ENCODE measurements at places on chromosomes 13 and 19.

DNA sequence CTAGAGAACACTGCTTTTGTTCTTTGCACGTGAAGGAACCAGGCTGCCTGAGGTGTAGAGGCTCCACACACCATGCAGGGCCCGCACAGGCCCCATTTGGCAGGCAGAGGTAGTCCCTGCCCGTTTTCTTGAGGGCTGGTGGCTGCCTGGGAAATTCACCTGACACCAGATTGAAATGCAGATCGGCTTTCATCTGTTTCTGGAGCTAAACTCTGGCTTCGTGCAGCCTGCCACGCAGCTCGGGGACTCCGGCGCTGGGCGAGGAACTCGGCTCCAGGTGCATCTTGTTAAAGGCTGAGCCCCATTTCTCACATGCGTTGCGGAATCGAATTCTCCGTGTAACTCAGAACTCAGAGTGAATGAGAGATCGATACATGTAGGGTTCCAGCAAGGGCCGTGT is 37.7 kb downstream of the ATP11A start:
- DNase-seq: no peak

GRCh38 chr13:65857942-65858565 is 1372.1 kb downstream of the PCDH9 start:
- DNase-seq: no peak

GRCh38 chr13:34765446-34766180 is 176.5 kb upstream of the NBEA start:
- DNase-seq: no peak

DNA sequence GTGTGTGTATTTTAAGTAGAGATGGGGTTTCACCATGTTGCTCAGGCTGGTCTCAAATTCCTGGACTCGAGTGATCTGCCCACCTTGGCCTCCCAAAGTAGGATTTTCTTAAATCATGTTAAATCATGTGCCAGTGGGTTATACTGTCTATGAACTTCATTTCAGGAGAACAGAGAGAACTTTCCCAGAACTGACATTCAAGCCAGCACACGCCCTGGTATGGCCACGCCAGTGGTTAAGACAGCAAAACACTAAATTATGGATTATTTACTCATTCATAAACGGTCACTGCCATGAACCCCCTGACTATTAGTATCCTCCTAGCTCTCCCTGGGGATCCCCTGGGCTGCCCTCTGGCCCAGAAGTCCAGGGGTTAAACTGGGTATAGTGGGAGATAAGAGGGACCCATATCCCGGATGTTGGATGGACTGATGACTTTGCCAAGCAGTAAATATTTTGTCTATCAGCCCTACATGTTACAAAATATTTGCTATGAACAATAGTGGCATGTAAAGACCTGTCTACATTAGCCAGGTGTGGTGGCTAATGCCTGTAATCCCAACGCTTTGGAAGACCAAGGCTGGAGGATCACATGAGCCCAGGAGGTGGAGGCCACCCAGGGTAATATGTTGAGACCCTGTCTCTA is 16.1 kb upstream of the STRN4 start:
- no peak for DNase-seq

- no peak for DNase-seq
These were observed 208.3 kb upstream of the PCDH9 start for GRCh38 chr13:67438465-67438864.

- DNase-seq: no peak
These were observed 109.7 kb downstream of the LRCH1 start for GRCh38 chr13:46662690-46663089.

GRCh38 chr19:38734426-38735256 is 9.6 kb downstream of the CAPN12 start:
- peak; percentile 52 for DNase-seq

DNA sequence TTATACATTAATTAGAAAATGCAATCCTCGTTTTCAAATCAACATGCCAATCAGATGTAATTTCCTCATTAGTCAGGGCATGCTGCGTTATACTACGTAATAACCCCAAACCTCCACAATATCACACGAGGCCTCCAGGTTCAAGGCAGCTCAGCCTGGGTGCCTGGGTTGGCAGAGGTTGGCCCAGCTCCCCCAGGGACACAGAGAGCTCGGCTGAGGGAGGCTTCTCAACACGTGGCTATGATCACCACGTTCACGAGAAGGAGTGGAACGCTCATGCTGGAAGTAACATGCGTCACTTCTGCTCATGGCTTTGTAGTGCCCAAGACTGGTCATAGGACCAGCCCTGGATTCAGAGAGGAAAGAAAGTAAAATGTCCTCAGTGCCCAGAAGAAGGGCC is 144.9 kb upstream of the SOX1 start:
- DNase-seq: no peak

DNA sequence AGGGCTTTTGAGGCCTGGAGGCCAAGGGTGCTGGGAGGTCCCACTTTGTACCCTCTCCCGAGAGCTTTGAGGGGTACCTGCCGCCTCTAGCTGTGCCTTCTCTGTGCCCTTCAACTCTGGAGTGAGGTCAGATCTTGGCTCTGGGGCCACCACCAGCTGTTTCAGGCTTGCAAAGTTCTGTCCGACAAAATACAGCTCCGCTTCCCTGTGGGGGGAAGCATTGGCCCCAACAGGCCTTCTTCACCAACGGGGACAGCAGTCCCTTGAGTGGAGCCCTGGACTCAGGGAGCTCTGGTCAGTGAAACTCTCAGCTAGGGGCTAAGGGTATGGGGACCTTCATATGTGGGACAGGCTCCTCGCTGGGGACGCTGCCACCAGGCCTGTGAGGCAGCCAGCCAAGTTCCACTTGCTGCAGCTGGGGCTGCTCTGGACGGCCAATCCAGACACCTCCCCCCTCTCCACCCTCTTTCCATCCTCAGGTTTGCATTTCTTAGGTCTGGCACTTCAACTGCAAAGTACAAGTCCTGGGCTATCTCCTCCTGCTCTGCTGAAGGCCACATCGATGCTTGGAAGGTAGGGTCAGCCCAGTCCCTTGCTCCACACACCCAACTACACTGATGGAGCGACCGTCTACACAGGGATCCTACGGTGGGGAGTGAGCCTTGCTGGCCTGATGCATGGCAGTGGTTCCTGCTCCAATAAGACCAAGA is 46.8 kb downstream of the C13orf46 start:
- DNase-seq: peak; percentile 10

DNA sequence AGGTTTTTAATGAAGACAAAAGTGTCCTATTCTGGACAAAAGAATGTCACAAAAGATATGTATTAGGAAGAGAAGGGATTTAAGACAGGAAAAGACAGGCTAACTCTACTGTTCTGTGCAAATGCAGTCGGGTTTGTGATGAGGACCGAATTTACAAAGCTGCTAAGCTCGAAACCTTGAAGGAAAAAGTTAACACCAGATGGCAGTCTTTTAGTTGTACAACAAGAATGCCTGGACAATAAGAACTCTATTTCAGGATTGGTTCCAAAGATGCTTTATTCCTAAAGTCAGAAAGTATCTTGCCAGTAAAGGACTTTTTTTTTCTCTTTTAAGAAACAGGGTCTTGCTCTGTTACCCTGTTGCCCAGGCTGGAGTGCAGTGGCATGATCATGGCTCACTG is 51.1 kb downstream of the HS6ST3 start:
- DNase-seq: no peak

DNA sequence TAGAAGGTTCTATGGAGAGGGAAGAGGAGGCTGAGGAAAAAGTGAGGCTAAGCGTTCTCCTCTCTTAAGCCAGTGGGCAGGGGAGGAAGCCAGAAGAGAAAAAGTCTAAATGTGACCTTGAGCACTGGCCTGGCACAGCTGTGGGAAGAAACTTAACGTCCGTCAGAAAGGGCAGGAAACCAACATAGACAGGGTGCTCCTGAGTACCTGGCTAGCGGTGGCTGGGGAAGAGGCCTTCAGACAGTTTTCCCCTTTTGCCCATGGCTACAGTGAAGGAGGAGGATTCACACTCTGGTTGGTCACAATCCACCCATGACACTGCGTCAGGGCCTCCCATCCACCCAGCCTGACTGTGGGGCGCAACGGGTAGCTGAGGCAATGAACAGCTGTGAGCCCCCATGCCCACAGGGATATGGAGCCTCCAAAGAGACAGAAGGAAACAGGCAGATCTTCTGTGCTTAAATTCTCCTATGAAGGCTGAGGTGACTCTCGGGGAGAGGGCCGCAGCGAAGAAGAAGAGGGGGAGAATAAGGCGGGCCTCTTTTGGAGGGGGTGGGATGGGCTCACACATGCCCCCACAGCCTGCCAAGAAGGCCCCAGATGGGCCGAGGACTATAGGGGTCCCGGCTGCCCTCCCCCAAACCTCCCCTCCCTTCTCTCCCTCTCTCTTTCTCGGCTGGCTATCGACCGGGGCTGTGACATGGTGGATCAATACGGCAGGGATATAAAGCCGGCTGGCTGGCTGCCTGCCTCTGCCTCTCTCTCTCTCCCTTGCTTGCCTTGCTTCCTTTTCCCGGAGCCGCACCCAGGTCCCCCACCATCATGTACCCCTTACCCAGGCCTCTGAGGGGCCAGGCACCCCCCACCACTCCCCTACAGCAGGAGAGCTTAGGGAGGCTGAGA is 19.8 kb upstream of the POU2F2 start:
- no peak for DNase-seq

GRCh38 chr19:688214-688613 is 7.0 kb downstream of the PRSS57 start:
- no peak for DNase-seq

DNA sequence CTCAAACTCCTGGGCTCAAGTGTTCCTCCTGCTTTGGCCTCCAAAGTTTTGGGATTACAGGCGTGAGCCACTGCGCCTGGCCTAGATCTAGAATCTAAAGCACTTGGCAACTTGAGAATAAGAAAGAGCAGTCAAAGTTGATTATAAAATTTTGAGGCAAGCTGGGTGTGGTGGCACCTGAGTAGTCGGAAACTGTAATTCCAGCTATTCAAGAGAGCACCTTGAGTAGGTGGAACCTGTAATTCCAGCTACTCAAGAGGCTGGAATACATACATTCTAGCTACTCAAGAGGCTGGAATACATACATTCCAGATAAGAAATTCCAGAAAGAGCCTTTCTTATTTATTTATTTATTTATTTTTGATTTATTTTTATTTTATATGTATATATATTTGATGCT is 8.3 kb upstream of the NAA16 start:
- DNase-seq: no peak

DNA sequence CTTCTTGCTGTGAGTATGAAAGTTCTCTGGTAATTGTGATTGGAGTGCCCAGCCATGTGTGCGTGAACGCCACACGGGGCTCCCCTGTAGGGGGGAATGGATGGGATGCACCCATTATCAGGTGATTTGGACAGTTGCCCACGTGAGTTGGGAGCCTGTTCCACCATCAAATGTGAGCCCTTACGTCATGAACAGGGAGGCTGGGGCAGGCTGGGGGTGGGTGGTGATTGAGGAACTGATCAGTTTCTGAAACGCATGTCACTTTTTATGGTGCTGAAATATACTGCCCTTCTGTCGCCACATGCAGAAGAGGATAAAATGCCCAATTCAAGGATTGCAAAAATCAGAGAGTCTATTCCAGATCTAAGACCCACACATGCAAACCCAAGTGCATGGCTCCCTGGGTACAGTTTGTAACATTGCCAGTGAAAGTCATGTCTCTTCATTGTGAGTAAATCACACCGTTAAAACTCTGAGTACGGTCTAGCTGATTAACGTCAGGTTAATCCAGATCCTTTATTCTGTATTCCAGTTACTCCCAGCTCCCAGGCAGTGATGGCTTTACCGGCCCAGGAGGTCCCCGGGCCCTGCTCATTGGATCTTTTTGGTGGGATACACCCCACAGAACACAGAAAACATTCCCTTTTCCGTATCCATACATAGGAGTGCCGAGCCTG is 90.2 kb downstream of the RAB20 start:
- DNase-seq: no peak

DNA sequence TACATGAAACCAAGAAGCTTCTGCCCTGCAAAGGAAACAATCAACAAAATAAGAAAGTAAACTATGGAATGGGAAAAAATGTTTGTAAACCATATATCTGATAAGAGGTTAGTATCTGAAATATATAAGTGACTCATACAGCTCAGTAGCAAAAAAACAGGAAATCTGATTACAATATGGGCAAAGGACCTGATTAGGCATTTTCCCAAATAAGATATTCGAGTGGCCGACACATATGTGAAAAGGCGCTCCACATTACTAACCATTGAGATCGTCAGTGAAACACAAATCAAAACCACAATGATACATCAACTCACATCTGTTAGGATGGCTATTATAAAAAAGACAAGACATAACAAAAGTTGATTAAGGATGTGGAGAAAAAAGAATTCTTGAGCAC is 2818.6 kb upstream of the PCDH20 start:
- DNase-seq: no peak

DNA sequence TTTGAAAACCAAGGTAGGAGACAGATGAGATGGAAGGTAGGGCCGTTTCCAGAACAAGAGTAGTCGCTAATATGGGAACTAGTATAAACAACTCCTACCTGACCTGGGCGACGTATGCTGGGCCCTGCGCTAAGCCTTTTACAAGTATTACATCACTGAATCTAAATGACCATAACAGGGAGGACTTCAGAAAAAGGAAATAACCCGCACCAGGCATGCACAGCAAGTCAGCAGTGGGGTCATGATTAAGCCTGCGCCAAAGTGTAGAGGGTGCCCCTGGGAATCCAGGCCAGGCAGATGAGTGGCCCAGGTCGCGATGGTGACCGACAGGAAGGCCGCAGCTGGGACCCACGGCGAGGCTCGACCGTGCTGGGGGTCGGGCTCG is 613 bp downstream of the ATP13A1 start:
- no peak for DNase-seq

- no peak for DNase-seq
These were observed 17.3 kb upstream of the ZNF14 start for GRCh38 chr19:19749908-19750841.

DNA sequence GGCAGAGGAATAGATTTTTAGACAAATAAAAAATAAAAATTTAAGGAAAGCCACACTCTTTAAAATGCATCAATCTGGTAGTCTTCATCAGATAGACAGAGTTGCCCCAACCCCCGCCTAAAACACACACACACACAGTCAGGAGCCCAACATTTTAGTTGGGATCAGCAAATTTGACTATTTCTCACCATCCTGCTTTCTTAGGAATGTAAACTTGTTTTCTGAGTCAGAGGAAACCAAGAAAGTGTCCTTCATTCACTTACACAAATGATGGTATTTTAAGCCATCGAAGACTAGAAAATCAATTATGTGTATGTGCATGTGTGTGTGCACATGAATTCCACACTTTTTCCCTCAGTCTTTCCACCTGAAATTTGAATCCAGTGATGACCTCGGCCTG is 1657.5 kb downstream of the SLITRK1 start:
- no peak for DNase-seq

DNA sequence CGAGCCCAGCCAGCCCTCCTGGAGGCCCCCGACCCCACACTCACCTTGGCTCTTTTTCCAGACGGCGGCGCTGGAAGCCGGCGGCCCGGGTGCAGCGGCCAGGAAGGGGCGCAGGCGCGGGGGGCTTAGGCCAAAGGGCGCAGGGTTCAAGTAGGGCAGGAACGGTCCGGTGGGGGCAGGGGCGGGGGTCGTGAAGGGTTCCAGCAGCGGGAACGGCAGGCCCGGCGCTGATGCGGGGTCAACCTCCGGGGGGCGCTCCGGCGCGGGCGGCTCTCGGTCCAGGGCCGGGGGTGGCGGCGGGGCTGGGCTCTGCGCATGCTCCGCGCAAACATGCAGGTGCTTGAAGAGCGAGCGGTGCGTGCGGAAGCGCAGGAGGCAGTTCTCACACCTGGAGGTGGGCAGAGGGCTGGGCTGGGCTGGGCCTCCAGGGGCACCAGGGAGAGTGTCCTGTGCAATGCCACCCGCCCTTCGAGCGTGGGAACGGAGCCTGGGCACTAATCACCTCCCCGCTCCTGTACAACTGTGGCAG is 2.3 kb downstream of the ZNF414 start:
- no peak for DNase-seq
